Choroid plexus epithelial cell (primary cell): ENCODE measurements at places on chromosomes 3 and 15.

DNA sequence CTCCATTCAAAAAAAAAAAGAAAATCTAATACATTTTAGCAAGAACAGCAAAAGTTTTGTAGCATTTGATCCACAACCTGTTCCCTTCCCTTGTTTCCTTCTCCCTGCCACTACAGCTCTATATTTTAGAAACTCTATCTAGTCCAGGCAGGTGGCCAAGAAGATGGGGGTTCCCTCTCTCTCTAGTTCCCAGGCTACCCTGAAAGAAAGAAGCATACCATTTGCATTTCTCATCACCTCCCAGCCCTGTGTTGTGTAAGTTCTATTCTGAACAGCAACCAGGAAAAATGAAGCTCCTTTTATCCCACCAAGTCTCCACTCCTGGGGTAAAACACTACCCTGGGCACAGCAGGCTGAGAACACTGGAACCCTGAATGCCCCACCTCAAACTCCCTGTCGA is 100.0 kb downstream of the PCCB start:
- DNase-seq, result peak; percentile 98

DNA sequence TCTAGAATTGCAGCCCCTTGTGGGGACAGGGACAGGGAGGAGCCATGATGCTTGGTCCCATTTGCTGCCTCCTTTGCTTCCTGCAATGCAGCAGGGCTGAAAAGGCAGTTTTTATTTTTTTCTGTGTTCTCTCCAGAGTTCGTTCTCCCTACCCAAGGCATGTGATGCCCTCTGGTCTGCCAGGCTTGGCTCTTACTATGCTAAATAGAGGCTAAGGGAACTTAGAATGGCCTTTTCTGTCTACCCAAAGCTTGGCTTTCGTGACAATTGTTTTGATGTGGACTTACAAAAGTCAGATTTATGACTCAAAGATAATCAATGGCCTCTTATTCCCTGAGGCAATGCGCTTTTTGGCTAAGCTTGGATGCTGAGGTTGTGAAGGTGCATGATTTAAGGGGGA is 293.3 kb upstream of the TBL1XR1 start:
- DNase-seq, result no peak

- DNase-seq, result no peak
These were observed 213.1 kb upstream of the LRRFIP2 start for GRCh38 chr3:37387462-37387861.

- DNase-seq, result no peak
These were observed 84.0 kb upstream of the PRR20G start for GRCh38 chr3:127371846-127372245.

GRCh38 chr3:49132073-49132436 is 795 bp downstream of the LAMB2 start:
- no peak for DNase-seq
